ENCODE measurements at places on chromosomes 16 and 17. TPM values are rescaled to one million over a fixed set of nuclear protein-coding genes. Genes with fewer than 3 reads are reported as not detected.

DNA sequence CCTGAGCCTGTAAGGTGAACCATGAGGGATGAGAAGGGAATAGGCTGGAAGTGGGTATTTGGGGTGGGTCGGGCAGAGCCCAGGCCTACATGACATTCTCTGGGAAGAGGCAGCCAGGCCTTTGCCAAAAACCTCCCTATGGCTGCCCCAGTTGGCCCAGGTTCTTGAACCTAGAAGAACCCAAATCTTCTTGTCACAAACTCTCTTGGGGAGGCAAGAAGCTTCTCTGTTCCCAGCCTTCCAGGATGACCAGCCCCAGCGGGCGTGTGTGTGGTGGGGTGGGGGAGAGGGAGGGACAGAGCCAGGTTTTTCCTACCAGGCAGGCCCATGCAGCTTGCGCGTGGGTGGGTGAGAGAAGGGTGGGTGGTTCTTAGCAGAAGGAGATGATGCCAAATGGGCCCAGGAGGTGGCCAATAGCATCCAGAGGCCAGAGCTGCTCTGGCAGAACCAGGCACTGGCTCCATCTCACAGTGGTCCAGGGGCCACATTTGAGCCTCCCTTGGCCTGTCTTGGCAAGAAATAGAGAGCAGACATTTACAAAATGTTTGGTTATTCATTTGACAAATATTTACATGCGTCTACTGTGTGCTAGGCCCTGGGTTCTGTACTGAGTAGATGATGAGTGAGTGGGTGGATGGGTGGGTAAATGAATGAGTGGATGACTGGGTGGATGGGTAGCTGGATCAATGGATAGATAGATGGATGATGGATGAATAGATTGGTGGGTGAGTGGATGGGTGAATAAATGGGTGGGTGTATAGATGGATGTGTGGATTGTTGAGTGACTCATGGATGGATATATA, 44.3 kb upstream of the PLCG2 start:
- no peak for DNase-seq
- no peaks in the 10 kb centered on the region for H3K27me3 ChIP-seq
- H3K27ac ChIP-seq: no peak overlapping the region
- H3K4me3 ChIP-seq: no peak overlapping the region
- H3K36me3 ChIP-seq: no peaks in the 10 kb centered on the region

GRCh38 chr17:50101346-50102163, 6.4 kb downstream of the PDK2 start:
- no peak overlapping the region for H3K4me3 ChIP-seq
- no peak for DNase-seq
- H3K27me3 ChIP-seq: no peaks in the 10 kb centered on the region
- no peak overlapping the region for H3K27ac ChIP-seq

GRCh38 chr16:49057936-49058335, 223.7 kb downstream of the CBLN1 start:
- no peak for DNase-seq
- H3K27me3 ChIP-seq: no peaks in the 10 kb centered on the region
- H3K4me1 ChIP-seq: peaks cover 3% of the 10 kb centered on the region
- H3K36me3 ChIP-seq: no peaks in the 10 kb centered on the region

Gene CFAP97D1
- total RNA-seq: 0.07 TPM

Gene RNF157
- 14.9 TPM for total RNA-seq

DNA sequence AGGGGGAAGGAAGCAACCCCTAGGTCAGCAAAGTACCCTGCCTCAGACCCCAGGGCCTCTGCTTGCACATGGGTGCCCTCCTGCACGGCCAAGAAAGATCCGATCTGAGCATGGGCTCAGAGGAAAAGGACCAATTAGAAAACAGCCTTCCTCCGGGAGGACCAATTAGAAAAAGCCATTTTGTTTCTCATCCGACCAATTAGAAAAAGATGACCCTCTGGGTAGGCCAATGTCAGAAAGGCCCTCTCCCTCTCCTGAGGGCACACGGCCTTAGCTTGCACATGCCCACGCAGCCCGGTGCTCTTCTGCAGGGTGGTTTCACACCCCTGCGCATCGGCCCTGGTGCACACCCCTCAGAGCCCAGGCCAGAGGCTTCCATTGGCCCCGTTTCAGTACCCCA, 5.1 kb upstream of the CISD3 start:
- no peak overlapping the region for H3K27ac ChIP-seq
- no peak overlapping the region for H3K4me3 ChIP-seq
- DNase-seq: no peak
- no peaks in the 10 kb centered on the region for H3K36me3 ChIP-seq
- H3K4me1 ChIP-seq: peaks cover 4% of the 10 kb centered on the region
- peaks cover 10% of the 10 kb centered on the region for H3K27me3 ChIP-seq

- no peaks in the 10 kb centered on the region for H3K4me1 ChIP-seq
- H3K27me3 ChIP-seq: no peaks in the 10 kb centered on the region
These were observed 12.9 kb downstream of the P2RX5 start for GRCh38 chr17:3683054-3683511.

- no peaks in the 10 kb centered on the region for H3K27me3 ChIP-seq
- no peaks in the 10 kb centered on the region for H3K4me1 ChIP-seq
- DNase-seq: no peak
- H3K36me3 ChIP-seq: no peaks in the 10 kb centered on the region
These were observed 1.8 kb upstream of the SLC4A1 start for GRCh38 chr17:44269535-44270240.

Gene CDH13
- total RNA-seq: 2.6 TPM

Gene SEPTIN1
- 0.84 TPM for total RNA-seq

Gene ZG16
- total RNA-seq: not detected

GRCh38 chr17:48634493-48635208, 8.5 kb upstream of the HOXB9 start:
- H3K36me3 ChIP-seq: no peaks in the 10 kb centered on the region

DNA sequence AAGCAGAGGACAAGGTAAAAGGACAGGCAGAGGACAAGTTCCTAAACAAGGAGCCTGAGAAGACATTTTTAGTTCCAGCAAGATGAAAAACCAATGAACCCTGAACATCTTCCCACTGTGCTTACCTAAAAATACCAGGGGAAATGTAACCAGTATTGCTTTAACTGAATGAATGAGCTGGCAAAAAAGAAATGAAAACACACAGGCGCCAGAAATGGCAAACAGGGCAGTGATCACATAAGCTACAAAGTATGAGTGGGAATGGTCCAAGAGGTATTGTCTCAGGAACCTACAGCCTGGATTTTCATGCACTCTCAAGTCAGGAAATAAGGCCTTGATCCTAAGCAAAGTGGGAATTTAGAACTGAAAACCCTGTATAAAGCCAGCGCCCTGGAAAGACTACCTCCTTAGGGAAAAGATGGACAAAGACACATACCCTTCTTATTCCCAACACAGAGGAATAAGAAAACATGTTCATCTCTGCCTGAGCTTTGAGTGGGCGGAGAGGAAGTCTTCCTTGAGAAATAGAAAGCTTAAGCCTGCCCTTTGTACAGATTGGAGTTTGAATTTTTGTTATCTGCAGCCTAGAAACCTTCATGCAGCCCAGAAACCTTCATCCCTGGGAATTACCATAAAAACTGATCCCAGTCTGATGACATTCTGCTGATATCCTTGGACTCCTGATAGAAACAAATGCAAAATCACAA, 2.1 kb downstream of the CMTM2 start:
- no peak for DNase-seq
- H3K4me3 ChIP-seq: no peak overlapping the region
- H3K27me3 ChIP-seq: peaks cover 25% of the 10 kb centered on the region
- H3K36me3 ChIP-seq: no peaks in the 10 kb centered on the region
- no peak overlapping the region for H3K27ac ChIP-seq

Gene DNASE1L2
- 0.35 TPM for total RNA-seq

DNA sequence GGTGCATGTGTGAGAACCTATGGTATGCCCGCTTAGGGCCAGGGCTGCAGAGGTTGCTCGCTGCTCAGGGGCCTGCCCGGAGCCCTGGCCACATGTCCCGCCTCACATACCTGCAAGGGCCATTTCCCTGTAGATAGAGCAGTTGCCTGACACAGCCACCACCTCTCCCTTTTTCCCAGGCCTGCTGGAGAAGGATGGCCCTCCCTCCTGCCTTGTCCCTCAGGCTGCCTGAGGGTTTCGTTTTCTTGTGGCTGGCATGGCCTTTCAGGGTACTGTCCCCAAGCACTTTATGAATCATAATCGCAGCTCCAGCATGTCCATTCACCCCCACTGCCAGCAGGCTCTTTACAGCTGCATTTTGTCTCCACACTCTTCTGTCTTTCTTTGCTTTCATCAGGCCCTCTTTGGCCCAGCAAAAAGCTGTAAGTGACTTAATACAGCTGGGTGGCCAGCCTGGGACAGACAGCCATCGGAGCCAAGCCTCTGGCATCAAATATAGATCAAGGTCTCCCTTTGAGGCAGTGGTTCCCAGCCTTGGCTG, 65.7 kb downstream of the MPRIP start:
- no peaks in the 10 kb centered on the region for H3K27me3 ChIP-seq
- H3K4me3 ChIP-seq: no peak overlapping the region
- H3K27ac ChIP-seq: no peak overlapping the region

DNA sequence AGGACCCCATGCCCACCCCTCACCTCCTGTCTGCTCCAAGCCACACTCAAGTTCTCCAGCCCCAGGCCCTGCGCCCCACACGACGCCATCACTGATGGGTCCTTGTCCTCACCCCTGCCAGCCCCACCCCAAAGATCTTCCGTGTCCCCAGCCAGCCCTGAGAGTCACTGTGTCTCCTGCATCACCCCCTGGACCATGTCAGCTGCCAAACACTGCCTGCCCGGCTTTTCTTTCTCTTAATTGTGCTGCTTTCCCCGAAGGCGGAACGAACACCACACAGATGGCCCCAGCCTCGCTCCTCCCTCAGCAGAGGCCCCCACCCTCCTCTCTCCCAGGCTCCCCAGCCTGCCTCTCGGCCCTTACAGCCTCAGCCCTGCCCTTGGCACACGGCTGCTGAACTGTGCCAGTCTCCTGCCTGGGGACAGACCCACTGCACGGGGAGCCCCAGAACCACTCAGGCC, 4.8 kb upstream of the GAA start:
- no peak overlapping the region for H3K27ac ChIP-seq
- H3K4me1 ChIP-seq: no peaks in the 10 kb centered on the region
- DNase-seq: no peak

Gene DLX3
- total RNA-seq: 0.15 TPM

- H3K36me3 ChIP-seq: no peaks in the 10 kb centered on the region
- peaks cover 3% of the 10 kb centered on the region for H3K4me1 ChIP-seq
- H3K27me3 ChIP-seq: no peaks in the 10 kb centered on the region
- H3K4me3 ChIP-seq: no peak overlapping the region
- no peak overlapping the region for H3K27ac ChIP-seq
- no peak for DNase-seq
These were observed 378.6 kb downstream of the UTP18 start for GRCh38 chr17:51638971-51639370.

DNA sequence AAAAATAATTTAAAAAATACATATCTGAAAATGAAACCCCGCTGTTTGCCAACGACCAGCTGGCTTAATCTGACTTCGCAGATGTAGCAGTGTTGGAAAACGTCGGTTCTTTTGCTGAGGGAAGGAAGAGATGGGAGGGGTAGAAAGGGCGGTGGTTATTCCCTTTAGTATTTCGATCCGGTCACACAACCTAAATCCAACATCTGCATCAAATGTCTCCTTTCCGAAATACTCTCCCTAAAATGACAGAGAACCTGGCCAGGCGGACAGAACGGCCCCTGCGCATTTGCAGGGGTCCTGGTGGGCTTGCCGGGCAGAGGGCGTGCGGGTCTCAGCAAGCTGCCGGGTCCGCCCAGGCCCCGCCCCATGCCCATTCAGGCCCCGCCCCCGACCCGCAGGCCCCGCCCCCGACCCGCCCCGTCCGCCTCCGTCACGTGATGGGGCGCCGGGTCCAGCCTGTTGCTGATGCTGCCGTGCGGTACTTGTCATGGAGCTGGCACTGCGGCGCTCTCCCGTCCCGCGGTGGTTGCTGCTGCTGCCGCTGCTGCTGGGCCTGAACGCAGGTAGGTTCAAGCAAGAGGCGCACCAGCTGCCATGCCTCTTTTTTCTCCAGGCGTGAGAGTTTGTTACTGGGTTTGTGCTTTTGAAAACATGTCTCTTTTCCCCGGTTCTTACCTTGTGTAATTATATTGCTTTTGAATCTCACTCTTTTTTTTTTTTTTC, at the start of gene SCPEP1:
Gene SCPEP1 (plus strand): TSS at position 459 of the 723 bp plus-strand sequence. CDS start 29 bp downstream, at position 488.
- H3K27me3 ChIP-seq: no peaks in the 10 kb centered on the region
- H3K27ac ChIP-seq: no peak within 1 kb of the TSS
- DNase-seq: peak; percentile 73
- peak within 1 kb of the TSS; percentile 86 for H3K4me3 ChIP-seq
- H3K4me1 ChIP-seq: peaks cover 12% of the 10 kb centered on the region

DNA sequence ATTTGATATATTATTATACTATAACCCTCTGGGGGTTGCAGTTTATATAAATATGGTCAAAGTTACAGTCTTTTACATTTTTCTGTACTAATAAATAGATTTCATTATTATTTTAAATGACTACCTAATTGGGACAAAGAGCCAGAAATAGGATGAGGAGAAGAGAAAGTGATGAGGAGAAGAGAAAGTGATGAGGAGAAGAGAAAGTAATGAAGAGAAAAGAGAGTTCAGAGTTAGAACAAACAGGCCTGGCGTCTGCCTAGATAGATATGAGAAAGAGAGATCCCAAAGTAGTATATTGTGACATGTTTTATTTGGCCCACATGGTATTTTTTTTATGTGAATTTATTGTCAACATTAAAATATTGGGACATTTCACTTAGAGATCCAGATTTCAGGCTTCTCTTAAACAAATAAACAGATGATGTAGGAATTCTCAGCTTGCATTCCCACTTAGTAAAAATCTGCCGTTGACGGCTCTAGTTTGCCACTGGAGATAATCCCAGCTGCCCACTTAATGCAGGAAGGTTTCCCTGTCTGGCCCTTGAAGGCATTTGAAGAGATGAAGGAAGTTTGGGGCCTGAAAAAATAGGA, 210.7 kb downstream of the STX8 start:
- no peaks in the 10 kb centered on the region for H3K4me1 ChIP-seq
- H3K27me3 ChIP-seq: no peaks in the 10 kb centered on the region
- no peak for DNase-seq
- no peaks in the 10 kb centered on the region for H3K36me3 ChIP-seq

DNA sequence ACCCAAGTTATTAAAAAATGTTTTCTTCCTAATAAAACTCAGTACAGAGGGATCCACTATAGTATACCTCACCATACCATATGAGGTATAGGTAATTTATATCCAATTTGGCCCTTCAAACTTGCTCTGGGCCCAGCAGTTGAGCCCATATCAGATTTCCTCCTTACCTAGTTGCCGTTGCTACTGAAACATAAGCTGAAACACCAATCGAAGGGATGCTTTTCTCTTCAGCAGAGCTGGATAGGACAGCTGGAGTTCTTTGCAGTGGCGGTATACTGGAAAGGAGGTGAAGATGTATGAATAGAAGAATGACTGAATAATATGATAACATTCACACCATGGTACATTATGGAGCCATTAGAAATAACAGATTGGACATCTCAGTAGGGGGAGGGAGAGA, 42.7 kb downstream of the TNRC6C start:
- no peak overlapping the region for H3K27ac ChIP-seq
- peaks cover 7% of the 10 kb centered on the region for H3K36me3 ChIP-seq
- H3K4me3 ChIP-seq: no peak overlapping the region
- DNase-seq: no peak
- H3K27me3 ChIP-seq: no peaks in the 10 kb centered on the region

DNA sequence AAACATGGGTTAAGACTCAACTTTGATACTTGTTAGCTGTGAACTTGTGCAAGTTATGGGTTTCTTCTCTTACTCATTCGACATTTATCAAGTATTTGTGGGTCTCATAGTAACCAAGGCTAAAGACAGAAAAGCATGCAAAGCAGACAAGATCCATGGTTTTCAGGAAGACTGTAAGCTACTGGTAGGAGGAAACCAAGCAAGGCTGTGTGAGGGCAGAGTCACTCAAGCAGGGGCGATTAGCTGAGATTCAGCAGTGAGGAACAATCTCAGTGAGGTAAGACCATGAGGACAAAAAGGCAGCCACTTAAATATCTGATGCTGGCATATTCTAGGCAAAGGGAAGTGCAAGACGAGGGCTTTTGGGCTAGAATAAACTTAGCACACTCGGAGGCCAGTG, 29.5 kb downstream of the MBTD1 start:
- H3K27ac ChIP-seq: peak overlapping the region; percentile 15
- no peaks in the 10 kb centered on the region for H3K4me1 ChIP-seq
- no peaks in the 10 kb centered on the region for H3K36me3 ChIP-seq
- DNase-seq: no peak
- H3K27me3 ChIP-seq: no peaks in the 10 kb centered on the region
- no peak overlapping the region for H3K4me3 ChIP-seq
